ENCODE measurements at places on chromosomes 3 and 15.

GRCh38 chr15:88839146-88839545 is 35.9 kb downstream of the ACAN start:
- DNase-seq, result no peak

GRCh38 chr3:6601374-6601773 is 259.5 kb upstream of the GRM7 start:
- no peak for DNase-seq

DNA sequence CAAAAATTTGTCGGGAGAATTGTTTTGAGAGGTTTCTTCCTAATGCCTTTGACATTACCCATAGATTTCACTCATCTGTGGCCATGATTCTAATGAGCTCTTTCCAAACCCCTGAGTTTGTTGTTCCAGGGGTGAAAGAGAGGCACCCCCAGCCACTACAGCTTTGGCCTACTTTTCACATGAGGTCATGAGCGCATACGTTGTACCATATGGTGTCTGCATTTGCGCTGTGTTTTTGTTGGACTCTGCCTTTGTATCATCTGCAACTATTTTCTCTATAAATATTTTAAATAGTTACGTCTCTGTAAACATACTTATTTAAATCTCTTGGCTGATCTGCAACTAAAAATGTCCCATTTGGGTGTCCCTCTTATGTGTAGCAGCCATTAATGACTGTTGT is 107.9 kb downstream of the LRTM1 start:
- no peak for DNase-seq

GRCh38 chr3:72722930-72723726 is 125.1 kb downstream of the SHQ1 start:
- no peak for DNase-seq

DNA sequence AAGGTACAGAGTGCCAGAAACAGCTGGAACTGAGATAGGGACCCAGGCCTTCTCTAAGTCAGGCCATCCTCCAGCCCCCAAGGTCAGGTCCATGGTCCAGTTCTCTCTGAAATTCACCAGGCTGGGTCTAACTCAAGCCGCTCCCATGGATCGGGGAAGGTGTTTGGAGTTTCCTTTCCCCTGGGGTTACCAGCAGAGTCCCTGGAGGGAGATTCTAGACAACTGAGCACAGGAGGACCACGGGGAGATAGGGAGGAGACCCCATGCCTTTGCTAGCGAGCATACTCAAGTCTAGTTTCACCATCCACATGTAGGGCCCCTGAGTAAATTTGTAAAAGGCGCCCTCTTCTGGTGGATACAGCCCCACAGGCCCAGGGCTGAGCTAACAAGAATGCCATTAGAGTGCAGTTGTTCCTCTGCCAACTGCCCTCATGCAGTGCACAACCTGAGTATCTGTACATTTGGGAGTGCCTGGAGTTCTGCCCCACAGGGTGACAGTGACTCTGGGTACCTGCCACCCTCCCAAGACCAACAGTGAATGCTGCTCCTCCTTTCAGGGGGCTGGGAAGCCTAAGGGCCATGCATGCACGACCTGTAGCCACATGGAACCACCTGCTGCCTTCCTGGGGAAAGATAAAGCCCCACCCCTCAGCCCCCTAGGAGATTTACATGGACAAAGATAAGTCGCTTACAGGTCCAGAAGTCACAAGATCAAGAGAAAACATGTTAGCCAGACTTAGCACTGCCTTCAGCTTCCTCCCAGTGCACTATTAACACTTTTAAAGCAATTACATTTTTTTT is 89.0 kb downstream of the IQSEC1 start:
- peak; percentile 57 for DNase-seq

GRCh38 chr3:135576751-135577150 is 388.8 kb upstream of the PPP2R3A start:
- DNase-seq, result no peak

Measured in stimulated activated CD4-positive, alpha-beta T cell treated with anti-CD3 and anti-CD28 coated beads, Interleukin-12 subunit alpha, Interleukin-12 subunit beta, amount 100 ng/mL, for 24 hours (primary cell).